ENCODE measurements at places on chromosomes 2 and 18. TPM values are rescaled to one million over a fixed set of nuclear protein-coding genes. Genes with fewer than 3 reads are reported as not detected.

The GALNT14 gene
- 7.9 TPM for total RNA-seq

DNA sequence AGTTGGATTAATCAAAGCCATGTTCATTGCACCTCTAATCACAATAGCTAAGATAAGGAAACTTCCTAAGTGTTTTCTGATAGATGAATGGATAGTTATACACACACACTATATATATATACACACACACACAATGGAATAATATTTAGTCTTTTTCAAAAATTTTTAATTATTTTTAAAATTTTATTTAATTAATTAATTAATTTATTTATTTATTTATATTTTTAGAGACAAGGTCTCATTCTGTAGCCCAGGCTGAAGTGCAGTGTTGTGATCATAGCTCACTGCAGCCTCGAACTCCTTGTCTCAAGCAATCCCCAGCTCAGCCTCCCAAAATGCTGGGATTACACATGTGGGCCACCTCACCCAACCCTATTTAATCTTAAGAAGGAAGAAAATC is 481.0 kb upstream of the TNP1 start:
- no peaks in the 10 kb centered on the region for H3K4me1 ChIP-seq
- H3K27ac ChIP-seq: no peak overlapping the region
- H3K27me3 ChIP-seq: no peaks in the 10 kb centered on the region
- DNase-seq: no peak
- no peak overlapping the region for H3K4me3 ChIP-seq

The SERPINB13 gene
- total RNA-seq: not detected

The CDKL4 gene
- not detected for total RNA-seq

The TYW5 gene
- total RNA-seq: 12.5 TPM

GRCh38 chr2:159111346-159111927 is 143.0 kb downstream of the TANC1 start:
- no peak overlapping the region for H3K27ac ChIP-seq
- peaks cover 16% of the 10 kb centered on the region for H3K27me3 ChIP-seq
- H3K4me3 ChIP-seq: no peak overlapping the region
- no peaks in the 10 kb centered on the region for H3K4me1 ChIP-seq
- no peaks in the 10 kb centered on the region for H3K36me3 ChIP-seq

DNA sequence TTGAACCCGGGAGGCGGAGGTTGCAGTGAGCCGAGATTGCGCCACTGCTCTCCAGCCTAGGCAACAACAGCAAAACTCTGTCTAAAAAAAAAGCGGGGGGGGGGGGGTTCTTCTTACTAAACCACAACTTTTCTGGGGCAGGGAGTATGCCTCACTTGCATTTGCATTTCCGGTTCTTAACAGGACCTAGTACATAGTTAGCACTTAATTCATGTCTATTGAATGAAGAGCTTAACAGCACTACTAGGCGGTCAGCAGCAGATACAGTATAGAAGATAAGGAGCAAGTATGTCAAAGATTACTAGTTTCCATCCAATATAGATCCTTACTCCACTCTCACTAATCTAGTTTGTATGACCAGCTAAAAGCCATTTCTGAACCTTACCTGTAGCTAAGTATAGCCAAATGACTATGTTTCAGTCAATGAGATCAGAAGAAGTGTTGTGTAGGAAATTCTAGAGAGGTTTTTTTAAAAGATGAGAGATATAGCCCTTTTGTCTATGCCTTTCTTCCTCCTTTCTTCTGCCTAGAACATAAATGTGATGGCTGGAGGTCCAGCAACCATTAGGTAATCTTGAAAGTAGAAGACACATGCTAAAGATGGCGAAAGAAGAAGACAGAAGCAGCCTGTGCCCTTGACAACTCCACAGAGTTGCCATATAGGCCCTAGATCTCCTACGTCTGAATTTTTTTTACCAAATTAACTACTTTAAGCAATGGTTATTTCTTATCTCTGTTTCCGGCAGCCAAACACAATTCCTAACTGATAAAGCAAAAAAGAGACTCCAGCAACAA is 11.3 kb downstream of the HYCC2 start:
- no peak for DNase-seq
- H3K36me3 ChIP-seq: peaks cover 25% of the 10 kb centered on the region
- H3K27ac ChIP-seq: no peak overlapping the region

The GALR1 gene
- total RNA-seq: not detected

The HTRA2 gene
- 49.4 TPM for total RNA-seq

- H3K27me3 ChIP-seq: no peaks in the 10 kb centered on the region
- no peaks in the 10 kb centered on the region for H3K36me3 ChIP-seq
Observed at GRCh38 chr2:59779571-59779970, 773.9 kb downstream of the BCL11A start.

- H3K4me1 ChIP-seq: no peaks in the 10 kb centered on the region
- H3K36me3 ChIP-seq: no peaks in the 10 kb centered on the region
- H3K27ac ChIP-seq: no peak overlapping the region
- peaks cover 2% of the 10 kb centered on the region for H3K27me3 ChIP-seq
Observed at GRCh38 chr2:43032213-43033015, 194.0 kb downstream of the ZFP36L2 start.

- no peak for DNase-seq
- H3K4me3 ChIP-seq: no peak overlapping the region
- no peaks in the 10 kb centered on the region for H3K4me1 ChIP-seq
- H3K27ac ChIP-seq: no peak overlapping the region
Observed at GRCh38 chr2:14189929-14190328, 442.6 kb upstream of the LRATD1 start.

DNA sequence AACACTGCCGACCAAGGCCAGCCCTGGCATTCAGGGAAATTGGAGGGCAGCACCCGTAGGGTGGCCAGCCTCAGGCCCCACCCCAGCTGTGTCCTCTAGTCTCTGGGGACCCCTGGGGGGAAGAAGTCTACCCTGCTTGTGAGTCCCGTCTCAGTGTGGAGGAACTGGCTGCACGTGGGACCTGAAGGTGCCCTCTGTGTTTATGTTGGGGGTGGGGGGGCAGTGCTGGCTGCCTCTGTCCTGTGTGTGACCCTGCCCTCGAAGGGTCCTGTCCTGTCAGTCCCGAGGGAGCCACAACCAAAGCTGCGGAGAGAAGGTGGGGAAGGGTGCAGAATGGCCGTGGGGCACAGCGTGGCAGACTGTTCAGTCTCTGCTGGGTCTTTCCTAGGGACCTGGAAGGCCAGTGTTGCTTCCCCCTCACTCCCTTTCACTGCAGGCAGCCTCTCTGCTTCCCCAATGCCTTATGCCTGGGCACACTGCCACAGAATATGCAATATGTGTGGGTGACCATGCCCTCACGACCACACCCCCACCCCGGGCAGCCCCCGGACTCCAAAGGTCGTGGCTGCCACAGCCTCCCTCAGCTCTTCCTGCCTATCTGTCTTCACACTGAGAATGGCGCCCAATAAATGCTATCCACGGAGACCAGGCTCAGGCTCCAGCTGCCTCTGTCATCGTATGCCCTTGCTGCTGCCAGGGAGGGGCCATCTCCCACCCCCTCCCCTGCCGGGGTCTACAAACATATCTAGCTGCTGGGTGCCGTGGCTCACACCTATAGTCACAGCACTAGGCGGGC is 33.3 kb upstream of the SLC35F6 start:
- DNase-seq: no peak
- H3K36me3 ChIP-seq: no peaks in the 10 kb centered on the region
- no peak overlapping the region for H3K27ac ChIP-seq
- peaks cover 14% of the 10 kb centered on the region for H3K27me3 ChIP-seq
- no peak overlapping the region for H3K4me3 ChIP-seq

DNA sequence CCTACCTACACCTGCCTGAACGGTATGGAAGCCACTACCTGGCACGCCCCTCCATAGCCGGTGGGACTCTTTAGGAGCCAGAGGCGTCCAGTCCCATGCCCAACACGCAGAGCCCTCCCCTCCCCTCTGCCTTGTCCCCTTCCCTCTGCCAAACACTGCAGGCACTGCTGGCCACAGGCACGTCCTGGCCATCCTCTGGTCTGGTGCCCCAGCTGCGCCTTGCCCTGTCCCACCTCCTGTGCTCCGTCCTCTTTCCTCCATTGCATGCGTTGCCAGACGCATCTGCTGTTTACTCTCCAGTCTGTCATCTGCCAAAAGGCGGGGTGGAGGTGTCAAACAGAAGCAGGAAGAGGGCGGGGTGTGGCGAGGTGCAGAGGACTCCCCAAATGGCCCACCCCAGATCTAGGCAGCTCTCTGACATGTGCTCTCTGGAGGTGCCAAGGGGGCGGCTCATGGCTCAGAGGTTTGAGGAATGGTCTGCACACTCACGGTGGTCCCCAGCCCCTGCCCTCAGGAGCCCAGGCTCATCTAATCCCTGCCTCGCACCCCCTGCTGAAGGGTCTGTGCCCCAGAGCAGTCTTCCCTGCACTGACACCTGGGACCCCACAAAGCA is 45.1 kb downstream of the HS6ST1 start:
- H3K4me1 ChIP-seq: no peaks in the 10 kb centered on the region
- H3K27ac ChIP-seq: no peak overlapping the region
- peak; percentile 10 for DNase-seq
- no peak overlapping the region for H3K4me3 ChIP-seq
- H3K36me3 ChIP-seq: peaks cover 33% of the 10 kb centered on the region

DNA sequence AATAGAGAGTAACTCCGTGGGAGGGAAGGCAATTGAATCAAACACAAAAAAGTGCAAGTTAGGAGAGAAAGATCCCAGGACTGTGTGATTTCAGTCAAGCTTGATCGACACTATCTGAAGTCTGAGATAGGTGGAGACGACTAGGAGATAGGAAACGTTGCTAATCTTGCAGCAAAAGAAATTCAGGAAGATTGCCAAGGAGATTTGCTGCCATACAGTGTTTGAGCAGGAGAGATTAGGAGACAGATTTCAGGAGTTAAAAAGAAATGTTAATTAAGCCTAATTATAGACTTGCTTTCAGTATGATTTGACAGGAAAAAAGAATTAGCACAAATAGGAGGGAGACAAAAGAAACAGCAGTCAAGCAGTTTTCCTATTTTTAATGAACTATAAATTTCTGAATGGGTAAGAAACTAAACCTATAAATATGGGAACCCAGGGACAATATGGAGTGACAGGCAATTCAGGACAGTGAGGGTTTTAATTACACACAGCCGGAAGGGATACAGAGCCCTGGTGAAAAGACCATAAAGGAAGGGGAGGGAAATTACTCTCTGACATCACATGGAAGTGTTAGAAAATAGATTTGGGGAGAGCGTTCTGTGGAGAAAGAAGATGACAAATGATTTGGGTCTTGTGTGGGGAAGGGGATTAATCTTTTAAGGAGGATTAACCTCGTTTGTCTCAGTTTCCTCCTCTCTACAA is 72.6 kb downstream of the SUCLG1 start:
- no peaks in the 10 kb centered on the region for H3K4me1 ChIP-seq
- no peak overlapping the region for H3K4me3 ChIP-seq
- H3K27me3 ChIP-seq: peaks cover 25% of the 10 kb centered on the region
- H3K36me3 ChIP-seq: no peaks in the 10 kb centered on the region
- no peak overlapping the region for H3K27ac ChIP-seq

The GDF7 gene
- total RNA-seq: 5.9 TPM

GRCh38 chr2:155546721-155547555 is 785.6 kb downstream of the NR4A2 start:
- no peaks in the 10 kb centered on the region for H3K4me1 ChIP-seq
- no peak for DNase-seq
- no peaks in the 10 kb centered on the region for H3K36me3 ChIP-seq
- no peak overlapping the region for H3K4me3 ChIP-seq

The ATP6V1C2 gene
- 3.5 TPM for total RNA-seq

The INPP1 gene
- total RNA-seq: 4.2 TPM

DNA sequence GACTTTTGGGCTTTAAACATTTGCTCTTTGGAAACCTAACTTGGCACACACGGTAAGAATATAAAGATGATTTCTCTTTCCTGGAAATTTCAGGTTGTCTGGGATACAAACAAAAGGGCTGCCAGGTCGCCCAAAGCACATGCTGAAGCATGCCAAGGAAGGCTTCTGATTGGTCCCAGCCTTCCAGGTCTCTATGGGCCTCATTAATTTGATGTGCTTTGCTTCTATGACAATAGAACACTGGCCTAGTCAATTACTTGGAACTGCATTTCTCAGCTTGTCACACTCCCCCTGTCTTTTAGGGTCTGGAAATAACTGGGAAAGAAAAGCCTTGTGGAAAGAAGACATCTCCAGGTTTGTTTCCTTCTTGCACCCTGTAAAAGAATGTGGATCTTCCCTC is 228.9 kb downstream of the ADCYAP1 start:
- no peaks in the 10 kb centered on the region for H3K4me1 ChIP-seq
- no peaks in the 10 kb centered on the region for H3K27me3 ChIP-seq
- H3K36me3 ChIP-seq: no peaks in the 10 kb centered on the region
- DNase-seq: no peak
- no peak overlapping the region for H3K27ac ChIP-seq
- no peak overlapping the region for H3K4me3 ChIP-seq

- H3K4me1 ChIP-seq: no peaks in the 10 kb centered on the region
- no peak for DNase-seq
- H3K36me3 ChIP-seq: no peaks in the 10 kb centered on the region
- no peaks in the 10 kb centered on the region for H3K27me3 ChIP-seq
- H3K27ac ChIP-seq: no peak overlapping the region
Observed at GRCh38 chr2:86673986-86674670, 46.0 kb upstream of the RMND5A start.

The ICA1L gene
- 7.3 TPM for total RNA-seq

The CNPPD1 gene
- 144 TPM for total RNA-seq

The CYS1 gene
- 0.42 TPM for total RNA-seq

GRCh38 chr2:64700133-64700809 is 46.6 kb upstream of the SERTAD2 start:
- no peaks in the 10 kb centered on the region for H3K36me3 ChIP-seq
- peak overlapping the region; percentile 36 for H3K4me3 ChIP-seq
- peak overlapping the region; percentile 89 for H3K27ac ChIP-seq

DNA sequence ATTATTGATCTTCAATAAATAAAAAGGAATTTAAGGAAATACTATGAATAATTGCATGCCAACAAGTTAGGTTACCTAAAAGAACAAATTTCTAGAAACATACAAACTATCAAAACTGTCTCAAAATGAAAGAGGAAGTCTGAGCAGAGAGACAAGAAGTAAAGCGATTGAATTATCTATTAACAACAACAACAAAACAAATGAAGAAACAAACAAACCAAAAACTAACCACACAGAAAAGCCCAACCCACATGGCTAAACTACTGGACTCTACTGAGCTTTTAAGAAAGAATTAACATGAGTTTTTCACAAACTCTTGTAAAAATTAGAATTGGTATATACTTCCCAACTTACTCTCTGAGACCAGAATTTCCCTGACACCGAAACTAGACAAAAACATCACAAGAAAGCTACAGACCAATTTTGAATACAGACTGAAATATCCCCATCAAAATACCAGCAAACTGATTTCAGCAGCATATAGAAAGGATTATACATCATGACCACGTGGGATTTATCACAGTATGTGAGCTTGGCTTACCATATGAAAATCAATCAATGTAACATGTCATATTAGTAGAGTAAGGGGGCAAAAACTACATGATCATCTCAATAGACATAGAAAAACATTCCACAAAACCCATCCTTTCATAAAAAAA is 16.6 kb upstream of the GALNT1 start:
- H3K4me3 ChIP-seq: peak overlapping the region; percentile 55
- H3K36me3 ChIP-seq: no peaks in the 10 kb centered on the region
- peak overlapping the region; percentile 61 for H3K27ac ChIP-seq
- H3K4me1 ChIP-seq: peaks cover 20% of the 10 kb centered on the region

- no peak within 1 kb of the TSS for H3K27ac ChIP-seq
- H3K27me3 ChIP-seq: peaks cover 33% of the 10 kb centered on the region
- no peak for DNase-seq
- H3K4me3 ChIP-seq: peak within 1 kb of the TSS; percentile 69
Observed at GRCh38 chr2:27118525-27119329, at the start of gene CGREF1. CGREF1 (minus strand) TSS chr2:27119128; CDS start chr2:27104366, 14,762 bp downstream.

- peaks cover 31% of the 10 kb centered on the region for H3K27me3 ChIP-seq
- H3K27ac ChIP-seq: no peak overlapping the region
Observed at GRCh38 chr2:26645762-26646161, 4.6 kb upstream of the CIB4 start.

- H3K4me1 ChIP-seq: no peaks in the 10 kb centered on the region
- DNase-seq: no peak
- no peaks in the 10 kb centered on the region for H3K27me3 ChIP-seq
- no peak overlapping the region for H3K27ac ChIP-seq
Observed at GRCh38 chr2:40480073-40480472, 28.2 kb upstream of the SLC8A1 start.

The RRM2 gene
- total RNA-seq: 9.3 TPM

The C1QL2 gene
- total RNA-seq: not detected

The HOXD8 gene
- total RNA-seq: not detected

The FHOD3 gene
- total RNA-seq: not detected
